Left ventricle myocardium superior (tissue), 1 donor: ENCODE measurements at places on chromosomes 6 and 20. TPM values are rescaled to one million over a fixed set of nuclear protein-coding genes. Genes with fewer than 3 reads are reported as not detected.

DNA sequence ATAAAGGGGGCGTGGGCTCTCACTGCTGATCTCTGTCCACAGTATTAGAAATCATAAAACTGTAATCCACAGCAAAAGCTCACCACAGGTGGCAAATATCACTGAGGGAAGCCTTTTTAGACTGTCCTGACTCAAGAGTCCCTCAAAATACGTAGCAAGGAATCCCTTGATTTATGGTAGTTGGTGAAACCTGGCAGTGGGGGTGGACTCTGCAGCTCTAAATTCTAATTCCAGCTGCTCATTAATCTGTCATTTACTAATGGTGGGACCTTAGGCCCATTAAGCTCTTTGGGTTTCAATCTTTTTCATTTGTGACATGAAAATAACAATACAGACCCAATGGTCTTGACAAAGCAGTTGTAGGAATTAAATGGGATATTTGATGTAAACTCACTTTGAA lies 32.3 kb downstream of the GMDS start:
- no peak for DNase-seq

Gene ANKEF1
- total RNA-seq, result 1.3 TPM

Gene SLC16A10
- total RNA-seq, result 20.8 TPM

GRCh38 chr20:4569092-4569491 lies 152.6 kb upstream of the PRND start:
- DNase-seq, result no peak

Gene SPATA25
- total RNA-seq, result 1.1 TPM

DNA sequence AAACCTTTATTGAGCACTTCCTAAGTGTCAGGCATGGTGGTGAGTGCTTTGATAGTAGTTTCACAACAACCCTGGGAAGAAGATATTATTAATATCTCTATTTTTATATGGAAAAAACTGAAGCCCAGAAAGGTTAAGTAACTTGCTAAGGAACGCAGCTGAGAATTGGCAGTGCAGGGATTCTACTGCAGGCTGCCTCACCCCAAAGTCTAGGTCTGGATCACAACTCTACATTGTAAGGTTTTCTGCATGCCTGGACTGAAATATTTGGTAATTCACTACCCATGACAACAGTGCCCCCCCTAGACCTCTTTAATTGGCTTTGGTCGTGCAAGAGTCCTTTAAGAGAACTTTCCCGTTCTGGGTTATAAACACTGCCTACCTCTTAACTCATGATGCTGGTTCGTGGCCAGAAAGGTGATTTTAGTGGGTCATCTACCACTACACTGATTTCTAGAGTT lies 67.1 kb upstream of the KCNQ5 start:
- DNase-seq, result no peak

DNA sequence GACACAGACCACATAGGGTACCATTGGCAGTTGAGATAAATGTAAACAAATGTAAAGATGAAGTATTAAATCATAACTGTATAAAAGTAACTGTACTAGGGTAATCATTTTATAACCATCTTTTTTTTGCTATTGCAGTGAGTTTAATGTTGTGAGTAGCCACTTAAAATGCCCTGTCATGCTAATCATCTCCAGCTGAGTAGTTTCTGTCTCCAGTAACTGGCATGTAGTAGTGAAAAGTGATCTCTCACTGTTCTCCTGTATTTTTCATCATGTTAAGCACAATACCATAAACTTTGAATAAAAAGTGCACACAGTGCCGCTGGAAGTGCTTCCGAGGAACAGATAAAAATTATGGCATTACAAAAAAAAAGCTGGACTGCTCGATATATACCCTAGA lies 45.0 kb upstream of the OPRM1 start:
- DNase-seq, result no peak

Gene CYP21A2
- 0.52 TPM for total RNA-seq

- DNase-seq, result no peak
Observed at GRCh38 chr6:168163096-168163731, 84.2 kb upstream of the FRMD1 start.

DNA sequence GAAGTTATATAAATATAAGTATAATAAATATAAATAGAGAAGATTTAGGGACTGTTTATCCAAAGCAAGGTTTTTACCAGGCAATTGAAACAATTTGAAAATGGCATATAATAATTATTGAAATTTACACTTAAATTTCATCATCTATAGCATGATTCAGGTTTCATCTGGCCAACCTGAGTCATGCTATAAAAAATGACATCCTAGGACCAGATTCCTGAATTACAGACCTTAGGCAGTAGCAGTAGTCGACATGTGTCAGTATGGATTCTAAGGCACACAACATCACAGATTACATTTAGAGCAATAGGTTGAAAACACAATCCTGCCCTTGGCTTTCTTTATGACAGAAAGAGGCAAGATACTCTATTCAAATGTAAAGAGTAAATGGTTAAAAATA lies 592.3 kb downstream of the PHF3 start:
- no peak for DNase-seq

- DNase-seq, result peak; percentile 86
Observed at GRCh38 chr6:37222125-37222967, 35.2 kb upstream of the TBC1D22B start.

Gene PAX1
- total RNA-seq, result not detected

DNA sequence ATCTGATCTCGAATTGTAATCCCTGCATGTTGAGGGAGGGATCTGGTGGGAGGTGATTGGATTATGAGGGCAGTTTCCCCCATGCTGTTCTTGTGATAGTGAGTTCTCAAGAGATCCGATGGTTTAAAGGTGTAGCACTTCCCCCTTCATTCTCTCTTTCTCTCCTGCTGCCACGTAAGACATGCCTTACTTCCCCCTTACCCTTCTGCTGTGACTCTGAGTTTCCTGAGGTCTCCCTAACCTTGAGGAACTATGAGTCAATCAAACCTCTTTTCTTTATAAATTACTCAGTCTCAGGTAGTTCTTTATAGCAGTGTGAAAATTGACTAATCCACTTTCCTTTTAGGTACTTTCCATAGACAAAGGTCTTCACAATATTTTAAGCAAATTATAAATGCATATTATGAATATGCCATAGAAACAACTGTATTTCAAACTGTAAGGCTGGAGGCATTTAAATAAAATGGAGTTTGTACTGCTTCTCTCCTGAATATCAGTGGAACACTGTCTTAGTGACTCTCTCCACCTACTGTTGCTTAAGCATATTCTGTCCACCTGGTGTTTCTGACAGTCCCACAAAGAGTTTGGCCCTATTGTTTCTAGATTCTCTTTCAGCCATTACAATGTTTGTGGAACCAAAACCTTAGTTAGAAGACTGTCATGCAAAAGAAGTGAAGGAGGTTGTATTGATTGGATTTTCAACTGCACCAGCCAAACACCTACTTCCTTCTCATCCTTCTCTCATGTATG lies 24.3 kb upstream of the IL17A start:
- no peak for DNase-seq

DNA sequence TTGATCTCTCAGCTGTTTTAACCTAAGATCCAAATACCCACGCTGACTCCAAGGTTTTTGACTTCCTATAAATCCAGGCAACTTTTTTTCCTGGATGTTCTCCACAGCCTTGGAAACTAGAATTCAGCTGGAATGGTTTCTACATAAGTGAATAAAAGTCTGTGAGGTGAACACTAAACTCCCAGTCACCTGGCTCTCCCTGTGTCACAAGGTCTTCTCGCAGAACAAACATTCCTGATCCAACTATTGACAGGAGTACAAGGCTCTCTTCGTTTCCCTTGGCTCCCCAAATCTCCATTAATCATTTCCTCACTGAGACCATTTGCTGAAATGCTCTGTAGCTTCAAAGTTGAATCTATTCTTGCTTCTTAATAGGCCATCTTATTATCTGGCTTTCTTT lies 265.7 kb downstream of the ADGRG6 start:
- DNase-seq, result no peak

Gene TULP1
- not detected for total RNA-seq

DNA sequence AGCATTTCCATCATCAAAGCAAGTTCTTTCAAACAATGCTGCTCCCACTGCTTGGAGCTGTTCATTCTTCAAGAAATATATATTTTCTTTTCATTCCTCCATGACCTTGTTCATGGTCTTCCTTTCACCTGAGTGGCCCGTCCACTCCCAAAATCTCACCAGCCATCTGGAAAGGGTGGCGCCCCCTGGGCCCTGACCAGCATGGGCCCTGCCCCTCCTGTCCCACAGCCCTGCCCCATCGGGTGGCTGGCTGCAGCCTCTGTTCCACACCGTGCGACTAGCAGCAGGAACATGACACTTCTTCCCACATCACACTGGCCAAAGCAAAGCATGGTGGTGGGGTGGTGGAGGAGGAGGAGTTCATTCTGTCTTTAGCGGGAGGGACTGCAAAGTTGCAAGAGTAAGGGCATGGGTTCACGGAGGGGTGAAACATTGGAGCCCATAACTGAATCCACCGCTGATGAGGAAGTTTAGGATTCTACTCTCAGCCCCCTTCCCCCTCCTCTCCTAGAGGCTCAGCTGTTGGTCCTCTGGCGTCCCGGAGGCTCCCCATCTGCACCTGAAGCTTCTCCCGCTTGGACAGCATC lies 195.2 kb upstream of the SLC24A3 start:
- DNase-seq, result no peak

- no peak for DNase-seq
Observed at GRCh38 chr6:161743509-161744178, 469.8 kb upstream of the AGPAT4 start.

GRCh38 chr6:169646906-169647567 lies 54.8 kb downstream of the WDR27 start:
- DNase-seq, result no peak

Gene RIMS4
- 0.12 TPM for total RNA-seq

GRCh38 chr6:168671863-168672546 lies 231.0 kb downstream of the SMOC2 start:
- no peak for DNase-seq
